CD8-positive, alpha-beta memory T cell (primary cell): ENCODE measurements at places on chromosomes 11 and 22. TPM values are rescaled to one million over a fixed set of nuclear protein-coding genes. Genes with fewer than 3 reads are reported as not detected.

GRCh38 chr22:19892925-19893324 lies 38.3 kb upstream of the GNB1L start:
- no peak overlapping the region for H3K27ac ChIP-seq
- H3K4me1 ChIP-seq: peaks cover 81% of the 10 kb centered on the region
- H3K36me3 ChIP-seq: no peaks in the 10 kb centered on the region
- H3K4me3 ChIP-seq: no peak overlapping the region
- no peak for DNase-seq

ZBTB16 gene
- total RNA-seq: 2.1 TPM

DNA sequence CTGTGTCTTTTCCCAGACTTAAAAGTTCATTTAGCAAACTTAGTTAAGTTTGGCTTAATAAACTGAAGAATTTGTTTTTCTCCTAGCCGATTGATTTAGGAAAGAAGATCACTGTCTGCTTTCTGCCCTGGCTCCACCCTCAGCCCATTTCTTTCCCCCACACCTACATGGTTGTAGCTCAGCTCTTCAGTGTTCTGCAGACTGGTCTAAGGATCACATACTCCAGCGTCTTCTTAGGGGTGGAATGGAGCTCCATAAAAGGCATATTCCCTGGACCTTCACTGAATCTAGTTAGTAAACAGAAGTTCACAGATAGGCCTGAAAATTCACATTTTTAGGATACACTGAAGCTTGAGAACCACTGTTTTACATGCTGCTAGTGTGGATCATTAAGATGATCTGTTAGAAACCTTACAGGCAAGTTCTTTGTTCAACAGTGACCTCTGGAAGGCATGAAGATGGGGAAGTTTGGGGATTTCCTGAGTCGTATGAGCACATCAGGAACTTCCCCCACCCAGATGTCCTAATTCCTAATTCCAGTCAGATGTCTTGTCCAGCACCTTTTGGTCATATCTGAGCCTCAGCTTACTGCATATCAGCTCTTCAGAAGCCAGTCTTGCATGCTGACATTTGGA lies 16.8 kb downstream of the PIWIL4 start:
- H3K27ac ChIP-seq: no peak overlapping the region
- no peaks in the 10 kb centered on the region for H3K4me1 ChIP-seq
- no peak overlapping the region for H3K4me3 ChIP-seq
- no peaks in the 10 kb centered on the region for H3K27me3 ChIP-seq

DNA sequence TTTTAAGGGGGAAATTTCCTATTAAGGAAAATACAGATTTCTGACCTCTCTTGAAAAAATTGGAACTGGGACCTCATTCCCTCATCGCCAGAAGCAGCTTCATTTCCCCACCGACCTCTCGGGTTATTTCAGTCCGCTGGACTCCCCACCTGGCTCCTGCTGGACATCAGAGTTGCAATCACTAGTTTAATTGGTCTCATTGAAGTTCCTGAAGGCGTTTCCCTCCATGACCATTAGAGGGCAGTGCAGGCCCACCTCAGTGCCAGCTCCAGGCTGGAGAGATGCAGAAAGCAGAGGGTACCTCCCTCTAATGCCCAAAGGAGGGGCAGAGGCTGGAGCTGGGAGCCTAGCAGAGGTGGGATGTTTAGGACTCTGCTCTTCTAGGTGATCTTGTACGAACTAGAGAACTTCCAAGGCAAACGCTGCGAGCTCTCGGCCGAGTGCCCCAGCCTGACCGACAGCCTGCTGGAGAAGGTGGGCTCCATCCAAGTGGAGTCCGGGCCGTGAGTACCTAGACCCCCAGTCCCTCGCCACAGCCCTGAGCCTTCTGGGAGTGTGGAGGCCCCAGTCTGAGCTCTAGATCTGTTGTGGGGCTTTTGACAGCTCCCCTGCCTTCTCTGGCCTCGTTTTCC lies 2.7 kb downstream of the CRYBB3 start:
- peak; percentile 29 for DNase-seq
- no peak overlapping the region for H3K4me3 ChIP-seq
- H3K27me3 ChIP-seq: no peaks in the 10 kb centered on the region
- H3K27ac ChIP-seq: no peak overlapping the region

NAALADL1 gene
- total RNA-seq: 13.3 TPM

- no peak for DNase-seq
- no peaks in the 10 kb centered on the region for H3K36me3 ChIP-seq
- H3K4me3 ChIP-seq: no peak overlapping the region
- no peaks in the 10 kb centered on the region for H3K27me3 ChIP-seq
- H3K4me1 ChIP-seq: peaks cover 6% of the 10 kb centered on the region
Measured at GRCh38 chr22:29954203-29954855, 71.4 kb downstream of the MTMR3 start.

DNA sequence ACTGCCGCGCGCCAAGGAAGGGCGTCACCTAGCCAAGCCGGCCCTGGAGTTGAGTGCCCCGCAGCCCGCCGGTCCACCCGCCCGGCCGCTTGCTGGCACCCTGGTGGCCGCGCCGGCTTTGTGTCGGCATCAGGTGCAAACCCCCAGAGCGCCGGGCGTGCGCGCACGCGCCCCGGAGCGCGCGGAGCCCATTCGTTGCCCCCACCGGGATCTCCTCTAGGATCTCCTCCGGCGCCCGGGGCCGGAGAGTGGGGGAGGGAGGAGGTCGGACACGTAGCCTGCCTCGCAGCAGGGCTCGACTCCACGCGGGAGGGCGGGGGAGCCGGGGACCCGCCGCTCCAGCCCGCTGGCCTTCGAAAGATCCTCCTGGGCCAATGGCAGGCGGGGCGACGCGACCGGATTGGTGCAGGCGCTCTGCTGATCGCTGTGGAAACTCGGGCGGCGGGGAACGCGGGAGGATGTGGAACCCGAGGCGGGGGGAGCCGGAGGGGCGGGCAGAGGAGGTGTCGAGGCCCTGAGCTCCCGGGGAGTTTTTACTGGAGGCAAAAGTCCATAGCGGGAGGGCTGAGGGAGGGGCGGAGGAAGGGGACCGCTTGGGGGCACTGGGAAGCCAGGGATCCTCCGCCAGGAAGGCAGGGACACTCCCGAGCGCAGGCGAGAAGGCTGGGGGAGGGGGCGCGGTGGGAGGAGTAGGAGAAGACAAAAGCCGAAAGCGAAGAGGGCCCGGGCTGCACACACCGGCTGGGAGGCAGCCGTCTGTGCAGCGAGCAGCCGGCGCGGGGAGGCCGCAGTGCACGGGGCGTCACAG lies at the start of gene FADS2:
FADS2 (plus strand) TSS at position 730 of the 808 bp plus-strand sequence. CDS start 91 bp downstream, outside the sequence.
- no peaks in the 10 kb centered on the region for H3K36me3 ChIP-seq
- DNase-seq: peak; percentile 55
- H3K4me1 ChIP-seq: peaks cover 11% of the 10 kb centered on the region
- peak within 1 kb of the TSS; percentile 64 for H3K4me3 ChIP-seq
- H3K27ac ChIP-seq: no peak within 1 kb of the TSS
- no peaks in the 10 kb centered on the region for H3K27me3 ChIP-seq

DNA sequence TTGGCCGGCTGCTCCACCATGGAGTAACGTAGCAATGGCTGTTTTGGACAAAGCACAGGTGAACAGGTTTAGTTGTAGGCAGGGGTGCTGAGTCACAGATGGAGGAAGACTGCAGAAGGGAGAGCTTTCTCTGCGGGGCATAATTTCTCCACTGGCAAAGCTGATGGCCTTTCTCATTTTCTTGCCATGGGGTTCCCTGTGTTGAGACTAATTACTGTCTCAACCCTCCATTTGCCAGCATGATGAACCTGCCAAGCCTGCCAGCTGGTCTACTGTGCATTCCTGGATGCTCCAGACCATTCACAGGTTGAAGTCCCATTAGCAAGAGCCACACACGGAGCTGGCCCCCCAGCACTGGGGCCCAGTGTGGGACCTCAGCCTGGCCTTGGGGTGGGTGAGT lies 202.4 kb downstream of the BARX2 start:
- no peaks in the 10 kb centered on the region for H3K36me3 ChIP-seq
- no peak overlapping the region for H3K4me3 ChIP-seq
- no peak overlapping the region for H3K27ac ChIP-seq
- no peaks in the 10 kb centered on the region for H3K4me1 ChIP-seq

DNA sequence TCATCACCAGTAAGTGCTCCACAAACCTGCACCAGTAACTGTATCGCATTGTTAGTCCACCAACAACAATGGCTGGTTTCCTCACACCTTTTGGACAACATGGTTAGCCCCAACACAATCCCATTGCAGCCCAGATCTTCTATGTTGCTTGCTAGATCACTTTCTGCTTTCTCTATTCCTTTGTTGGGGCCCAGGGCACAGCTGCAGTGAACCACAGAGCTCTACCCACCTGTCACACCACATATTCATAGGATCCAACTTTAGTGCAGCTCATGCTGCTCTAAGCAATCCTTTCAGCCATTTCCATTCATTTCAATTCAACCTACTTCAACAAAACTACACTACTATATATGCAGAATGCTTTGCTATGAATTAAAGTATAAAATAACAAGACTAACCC lies 364.3 kb downstream of the DCDC1 start:
- H3K27ac ChIP-seq: no peak overlapping the region
- H3K36me3 ChIP-seq: no peaks in the 10 kb centered on the region

DNA sequence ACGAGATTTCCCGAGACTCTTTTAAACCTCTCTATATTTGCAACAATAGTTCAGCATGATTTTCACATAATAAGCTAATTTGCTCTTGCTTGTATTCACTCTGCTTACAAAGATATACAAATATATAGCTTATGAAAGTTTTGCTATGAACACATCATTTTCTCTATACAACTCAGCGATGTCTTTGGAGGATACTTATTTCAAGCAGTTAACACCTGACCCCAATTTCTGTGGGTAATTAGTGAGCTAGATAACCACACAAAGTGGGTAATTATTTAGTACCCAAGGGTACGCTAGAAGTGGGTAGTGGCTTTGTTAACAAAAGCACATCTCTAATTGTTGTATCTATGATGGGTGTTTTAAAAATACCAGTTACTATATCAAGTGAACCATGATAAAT lies 12.3 kb downstream of the BLID start:
- H3K36me3 ChIP-seq: no peaks in the 10 kb centered on the region
- H3K27me3 ChIP-seq: peaks cover 5% of the 10 kb centered on the region
- H3K4me1 ChIP-seq: no peaks in the 10 kb centered on the region
- H3K4me3 ChIP-seq: no peak overlapping the region
- H3K27ac ChIP-seq: no peak overlapping the region
